ENCODE measurements at places on chromosomes 6 and 20. TPM values are rescaled to one million over a fixed set of nuclear protein-coding genes. Genes with fewer than 3 reads are reported as not detected.

- no peaks in the 10 kb centered on the region for H3K27me3 ChIP-seq
- H3K4me1 ChIP-seq: peaks cover 55% of the 10 kb centered on the region
- no peak overlapping the region for H3K4me3 ChIP-seq
- H3K27ac ChIP-seq: peak overlapping the region; percentile 84
- no peaks in the 10 kb centered on the region for H3K36me3 ChIP-seq
Measured at GRCh38 chr20:57501461-57502335, 23.2 kb downstream of the CTCFL start.

DNA sequence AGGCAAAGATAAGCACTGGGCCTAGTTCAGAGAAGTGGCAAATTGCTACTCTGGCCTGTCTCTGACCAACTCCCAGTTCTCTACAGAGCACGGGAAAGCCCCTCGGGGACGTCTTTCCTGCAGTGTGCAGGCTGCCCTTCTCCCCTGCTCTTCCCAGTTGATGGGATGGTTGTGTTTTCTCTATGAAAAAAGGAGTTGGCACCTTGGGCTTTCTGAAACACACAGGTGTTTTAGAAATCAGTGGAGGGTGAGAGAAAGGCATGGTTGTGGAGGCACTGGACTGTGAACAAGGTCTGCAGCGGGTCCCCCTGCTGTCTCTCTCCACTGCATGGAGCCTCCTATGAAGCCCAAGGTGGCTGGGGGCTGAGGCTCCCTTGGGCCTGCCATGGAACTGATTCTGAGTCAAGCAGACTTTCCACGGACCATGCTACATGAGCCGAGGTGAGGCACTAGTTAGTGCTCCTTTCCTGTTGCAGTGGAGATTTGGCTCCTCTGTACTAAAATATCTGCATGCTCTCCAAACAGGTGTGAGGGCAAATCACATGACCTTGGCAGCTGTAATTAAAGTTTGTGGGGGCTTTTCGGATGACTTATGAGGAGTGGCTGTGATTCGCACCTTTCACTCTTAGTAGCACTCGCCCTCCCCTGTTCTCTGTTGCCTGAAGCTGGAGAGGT, 16.3 kb downstream of the GTSF1L start:
- H3K4me3 ChIP-seq: no peak overlapping the region
- DNase-seq: no peak
- no peaks in the 10 kb centered on the region for H3K4me1 ChIP-seq
- H3K27me3 ChIP-seq: no peaks in the 10 kb centered on the region
- H3K27ac ChIP-seq: no peak overlapping the region
- peaks cover 4% of the 10 kb centered on the region for H3K36me3 ChIP-seq

The SOBP gene
- 9.8 TPM for total RNA-seq

DNA sequence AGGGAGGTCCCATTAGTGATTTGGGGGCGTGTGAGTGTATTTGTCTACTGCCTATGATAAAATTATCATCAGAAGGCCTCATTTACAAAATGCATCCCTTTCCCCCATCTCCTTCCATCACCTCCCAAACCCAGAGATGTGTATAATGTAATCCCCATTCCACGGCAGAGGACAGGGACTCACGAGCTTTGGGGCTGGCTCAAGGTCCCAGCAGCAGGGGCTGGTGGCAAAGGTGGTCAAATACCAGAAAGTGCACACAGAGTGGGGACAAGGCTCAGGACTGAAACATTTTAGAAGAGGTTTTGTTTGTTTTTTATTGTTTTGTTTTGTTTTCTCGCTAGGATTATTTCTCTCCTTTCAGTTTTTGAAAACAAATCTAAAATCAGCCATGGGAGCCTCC, 68.5 kb upstream of the TOP1 start:
- no peaks in the 10 kb centered on the region for H3K36me3 ChIP-seq
- no peak for DNase-seq
- H3K4me3 ChIP-seq: no peak overlapping the region
- peaks cover 2% of the 10 kb centered on the region for H3K27me3 ChIP-seq

DNA sequence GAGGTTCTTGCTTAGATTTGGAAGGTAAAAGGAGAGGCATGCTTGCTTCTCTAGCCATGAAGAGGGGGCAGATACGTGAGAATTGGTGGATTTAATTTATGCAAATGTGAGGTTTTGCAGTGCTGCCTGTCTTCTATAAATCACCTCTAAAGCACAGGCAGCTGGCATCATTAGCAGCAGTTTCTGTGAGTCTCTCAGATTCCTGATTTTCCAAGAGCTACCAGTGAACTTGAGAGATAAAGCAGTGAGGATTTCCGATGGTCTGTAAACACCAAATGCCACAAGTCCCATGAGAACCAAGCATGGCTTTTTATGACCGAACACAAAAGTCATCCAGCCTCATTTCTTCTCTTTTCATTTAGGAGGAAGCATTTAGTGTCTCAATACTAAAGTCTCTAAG, 3.2 kb upstream of the SIRPB2 start:
- DNase-seq: no peak
- H3K27ac ChIP-seq: no peak overlapping the region
- H3K27me3 ChIP-seq: peaks cover 54% of the 10 kb centered on the region
- H3K36me3 ChIP-seq: no peaks in the 10 kb centered on the region
- no peak overlapping the region for H3K4me3 ChIP-seq
- H3K4me1 ChIP-seq: no peaks in the 10 kb centered on the region

- no peak overlapping the region for H3K4me3 ChIP-seq
- DNase-seq: no peak
- H3K4me1 ChIP-seq: peaks cover 17% of the 10 kb centered on the region
- no peaks in the 10 kb centered on the region for H3K27me3 ChIP-seq
- no peak overlapping the region for H3K27ac ChIP-seq
Measured at GRCh38 chr6:15547400-15547799, 115.4 kb downstream of the DTNBP1 start.

GRCh38 chr20:45257161-45257560, 2.8 kb upstream of the SLPI start:
- DNase-seq: no peak
- no peak overlapping the region for H3K27ac ChIP-seq
- peaks cover 4% of the 10 kb centered on the region for H3K4me1 ChIP-seq
- H3K4me3 ChIP-seq: no peak overlapping the region
- no peaks in the 10 kb centered on the region for H3K36me3 ChIP-seq
- H3K27me3 ChIP-seq: peaks cover 28% of the 10 kb centered on the region

The TMEM74B gene
- 0.65 TPM for total RNA-seq

DNA sequence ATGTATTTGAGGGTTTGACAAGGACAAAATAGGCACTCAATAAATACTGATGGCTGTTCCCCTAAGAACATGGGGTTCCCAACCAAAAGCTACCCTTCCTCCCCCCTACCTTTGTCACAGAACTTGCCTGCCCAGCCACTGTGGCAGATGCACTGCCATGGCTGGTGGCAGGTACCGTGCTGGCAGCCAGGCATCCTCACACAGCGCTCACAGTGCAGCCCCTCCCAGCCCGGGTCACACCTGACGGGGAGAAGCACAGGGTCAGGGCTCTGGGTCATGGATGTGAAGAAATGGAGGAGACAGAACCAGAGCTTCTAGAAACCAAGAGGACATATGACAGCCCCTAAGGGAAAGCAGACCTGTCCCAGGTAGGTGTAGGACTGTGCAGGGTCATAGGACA, 2.5 kb downstream of the DLK2 start:
- H3K27me3 ChIP-seq: peaks cover 14% of the 10 kb centered on the region
- DNase-seq: no peak
- no peak overlapping the region for H3K4me3 ChIP-seq
- peaks cover 16% of the 10 kb centered on the region for H3K36me3 ChIP-seq
- H3K4me1 ChIP-seq: peaks cover 22% of the 10 kb centered on the region

DNA sequence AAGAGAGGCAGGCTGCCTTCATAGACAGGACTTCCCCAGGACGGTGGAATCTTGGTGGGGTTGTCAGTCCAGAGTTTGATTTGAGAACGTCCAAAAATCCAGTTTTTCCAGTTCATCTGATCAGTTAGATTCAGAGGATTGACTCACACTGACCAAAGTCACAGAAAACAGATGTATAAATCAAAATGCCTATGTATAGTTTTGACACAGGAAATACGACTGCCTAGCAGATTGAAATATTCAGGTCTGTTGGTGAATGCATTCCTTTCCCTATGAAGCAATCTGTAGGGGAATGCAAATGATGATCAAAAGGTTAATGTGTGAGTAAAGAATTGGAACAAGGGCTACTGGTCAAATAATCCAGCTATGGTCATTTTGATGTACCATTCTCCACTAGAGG, 29.7 kb upstream of the GFOD1 start:
- H3K27me3 ChIP-seq: no peaks in the 10 kb centered on the region
- H3K36me3 ChIP-seq: no peaks in the 10 kb centered on the region
- H3K4me3 ChIP-seq: no peak overlapping the region
- no peak for DNase-seq

DNA sequence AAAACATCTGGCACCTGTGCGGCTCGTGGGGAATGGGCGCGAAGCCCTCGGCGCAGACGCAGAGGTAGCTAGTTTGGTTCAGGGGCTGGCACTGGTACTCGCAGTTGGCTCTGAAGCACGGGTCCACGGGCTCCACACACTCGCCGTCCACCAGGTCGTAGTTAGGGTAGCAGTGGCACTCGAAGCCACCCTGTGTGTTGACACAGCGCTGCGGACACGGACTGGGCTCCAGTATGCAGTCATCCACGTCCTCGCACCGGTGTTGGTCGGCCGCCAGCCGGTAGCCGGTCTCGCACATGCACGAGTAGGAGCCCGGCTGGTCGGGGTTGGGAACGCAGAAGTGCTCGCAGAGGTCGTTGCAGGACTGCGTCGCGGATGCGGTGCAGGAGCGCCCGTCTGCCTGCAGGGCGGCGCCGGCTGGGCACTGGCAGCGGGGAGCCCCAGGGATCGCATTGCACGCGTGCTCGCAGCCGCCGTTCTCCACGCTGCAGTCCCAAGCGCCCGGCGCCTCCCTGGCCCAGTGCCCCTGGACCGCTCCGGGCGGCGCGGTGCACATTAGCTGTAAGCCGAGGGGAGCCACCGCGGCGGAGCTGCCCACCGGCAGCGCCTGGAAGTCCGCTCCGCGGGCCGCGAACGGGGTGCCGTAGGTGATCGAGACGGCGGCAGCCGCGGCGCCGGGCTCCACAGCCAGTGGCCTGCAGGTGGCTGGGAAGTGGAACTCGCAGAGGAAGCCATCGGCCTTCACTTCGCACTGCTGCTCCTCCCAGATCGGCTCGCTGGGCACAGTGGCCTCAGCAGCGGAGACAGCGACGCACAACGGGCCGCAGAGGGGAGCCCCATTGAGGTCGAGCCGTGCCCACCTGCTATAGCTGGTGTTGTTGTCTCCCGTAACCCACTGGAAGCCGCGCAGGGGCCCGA, 930 bp downstream of the THBD start:
- H3K4me3 ChIP-seq: peak overlapping the region; percentile 85
- peak overlapping the region; percentile 27 for H3K27ac ChIP-seq
- H3K27me3 ChIP-seq: no peaks in the 10 kb centered on the region
- peaks cover 38% of the 10 kb centered on the region for H3K4me1 ChIP-seq

- H3K27ac ChIP-seq: no peak overlapping the region
- H3K27me3 ChIP-seq: no peaks in the 10 kb centered on the region
- peaks cover 9% of the 10 kb centered on the region for H3K4me1 ChIP-seq
- DNase-seq: no peak
- no peaks in the 10 kb centered on the region for H3K36me3 ChIP-seq
Measured at GRCh38 chr6:134145786-134146185, 93.4 kb upstream of the SLC2A12 start.

The CD93 gene
- total RNA-seq: 3.7 TPM

The MCHR2 gene
- not detected for total RNA-seq

DNA sequence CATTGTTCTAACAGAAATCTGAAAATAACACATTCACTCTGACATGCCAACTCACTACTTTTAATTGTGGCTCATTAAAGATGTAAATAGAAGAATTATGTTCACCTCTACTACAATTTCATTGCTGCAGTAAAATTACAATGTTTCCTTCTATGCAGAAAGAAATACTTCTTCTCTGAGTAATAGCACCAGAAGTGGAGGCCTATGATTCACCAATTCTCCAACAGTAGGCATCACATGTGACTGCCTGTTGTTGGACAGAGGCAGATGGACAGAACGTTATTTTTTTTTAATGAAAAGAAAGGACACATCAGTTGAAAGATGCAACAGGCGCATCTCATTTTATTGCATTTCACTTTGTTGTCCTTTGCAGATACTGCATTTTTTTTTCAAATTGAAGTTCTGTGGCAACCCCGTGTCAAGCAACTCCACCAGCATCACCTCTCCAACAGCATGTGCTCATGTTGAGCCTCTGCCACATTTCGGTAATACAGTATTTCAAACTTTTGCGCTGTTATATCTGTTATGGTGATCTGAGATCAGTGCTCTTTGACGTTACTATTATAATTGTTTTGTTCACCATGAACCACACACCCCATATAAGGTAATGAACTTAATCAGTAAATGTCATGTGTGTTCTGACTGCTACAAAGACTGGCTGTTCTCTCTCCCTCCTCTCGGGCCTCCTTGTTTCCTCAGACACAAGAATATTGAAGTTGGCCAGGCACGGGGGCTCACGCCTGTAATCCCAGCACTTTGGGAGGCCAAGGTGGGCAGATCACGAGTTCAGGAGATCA, 121.4 kb downstream of the ATXN1 start:
- no peaks in the 10 kb centered on the region for H3K27me3 ChIP-seq
- H3K27ac ChIP-seq: peak overlapping the region; percentile 61
- DNase-seq: no peak
- peaks cover 9% of the 10 kb centered on the region for H3K36me3 ChIP-seq

DNA sequence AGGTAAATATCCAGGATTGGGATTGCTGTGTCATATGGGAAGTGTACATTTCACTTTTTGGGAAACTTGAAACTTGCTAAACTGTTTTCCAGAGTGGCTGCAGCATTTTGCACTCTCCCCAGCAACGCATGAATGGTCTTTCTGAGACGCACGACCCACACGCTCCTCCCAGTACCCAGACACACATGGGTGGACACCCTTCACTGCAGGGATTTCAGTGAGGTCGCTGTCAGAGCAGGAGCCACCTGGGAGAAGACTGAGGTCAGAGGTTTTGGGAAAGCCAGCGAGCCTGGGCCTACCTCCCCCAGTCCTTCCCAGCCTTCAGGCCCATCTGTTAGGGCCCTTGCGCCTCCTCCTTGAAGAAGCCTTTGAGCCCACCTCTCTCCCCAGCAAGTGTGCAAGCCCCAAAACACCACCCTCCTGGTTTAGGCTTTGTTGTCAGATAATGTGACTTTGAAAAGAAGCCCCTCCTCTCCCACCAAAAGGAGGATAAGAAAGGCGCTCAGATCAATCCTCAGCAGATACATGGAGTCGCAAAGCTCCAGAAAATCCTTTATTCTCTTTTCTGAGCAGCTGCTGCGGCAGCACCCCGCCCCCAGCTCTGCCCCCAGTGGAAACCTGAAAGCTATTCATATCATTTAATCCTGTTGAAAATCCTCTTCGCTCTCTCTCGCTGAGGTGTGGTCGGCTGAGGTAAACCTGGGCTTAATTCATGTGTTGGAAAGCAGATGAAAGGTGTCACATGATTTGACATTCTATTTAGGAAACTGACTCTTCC, 12.7 kb upstream of the JAG1 start:
- no peaks in the 10 kb centered on the region for H3K36me3 ChIP-seq
- no peak overlapping the region for H3K27ac ChIP-seq
- DNase-seq: no peak
- H3K4me1 ChIP-seq: no peaks in the 10 kb centered on the region

Data from chondrocyte (in vitro differentiated cells).